ENCODE measurements at places on chromosomes 7 and 10.

DNA sequence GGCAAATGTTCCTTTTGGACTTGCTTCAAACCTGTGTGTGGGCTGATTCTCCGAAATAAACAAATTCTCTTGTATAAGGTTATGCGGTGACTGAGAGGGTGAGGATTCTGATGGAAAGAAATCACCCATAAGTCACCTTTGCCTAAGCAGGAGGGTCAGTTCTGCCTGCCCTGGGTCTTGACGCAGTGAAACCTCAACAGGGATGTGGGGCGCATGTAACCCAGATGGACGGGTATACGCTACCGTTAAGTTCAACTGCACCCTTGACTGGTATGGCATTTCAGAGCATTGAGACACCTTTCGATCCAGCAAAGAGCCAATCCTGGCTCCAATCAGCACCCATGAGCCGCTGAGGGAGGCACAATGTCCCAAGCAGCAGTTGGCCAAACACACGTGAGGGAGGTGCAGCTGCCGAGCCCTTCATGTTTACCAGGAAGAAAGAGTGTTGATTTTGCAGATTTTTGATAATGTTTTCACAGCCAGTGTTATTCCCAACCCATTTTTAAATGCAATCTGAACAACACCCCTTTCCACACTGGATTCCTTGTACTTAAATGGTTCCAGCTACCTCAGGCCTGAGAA is 48.1 kb downstream of the SORBS1 start:
- no peak for DNase-seq

DNA sequence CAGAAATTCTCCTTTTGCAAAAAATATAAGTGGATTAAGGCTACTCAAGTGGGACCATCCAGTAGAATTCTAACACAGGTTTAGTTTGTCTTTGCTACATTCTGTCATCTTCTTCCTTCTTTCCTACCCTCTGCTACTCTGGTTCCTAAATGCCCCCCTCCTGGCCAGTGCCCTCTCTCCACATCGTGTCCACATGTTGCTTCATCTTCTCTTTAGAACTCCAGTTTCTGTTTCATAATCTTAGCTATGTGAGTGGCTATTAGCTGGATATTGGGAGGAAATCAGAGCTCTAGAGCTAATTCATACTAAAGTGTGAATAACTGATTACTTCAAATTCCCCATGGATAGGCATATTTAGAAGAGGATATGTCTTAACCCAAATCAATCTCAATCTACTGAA is 528.5 kb downstream of the LRMDA start:
- DNase-seq = no peak

DNA sequence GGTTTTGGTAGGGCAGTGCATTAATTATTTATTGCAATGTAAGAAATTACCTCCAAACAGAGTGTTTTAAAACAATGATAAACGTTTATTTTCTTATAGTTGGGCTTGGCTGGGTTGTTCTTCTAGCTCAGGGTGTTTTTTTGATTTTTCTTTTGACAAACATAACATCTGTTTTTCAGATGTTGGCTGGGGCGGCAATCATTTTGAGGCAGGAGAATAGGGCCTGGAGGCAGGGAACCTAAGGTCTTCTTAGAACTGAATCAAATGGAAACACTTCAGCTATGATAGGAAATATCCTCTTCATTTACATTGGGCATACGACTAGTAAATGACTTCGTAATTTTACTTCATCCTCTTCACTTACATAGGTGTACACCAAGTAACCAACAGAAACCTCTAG is 47.4 kb upstream of the NAMPT start:
- DNase-seq = no peak

- DNase-seq = peak; percentile 53
Measured at GRCh38 chr10:87734987-87735827, 75.5 kb downstream of the PAPSS2 start.

GRCh38 chr10:82742478-82742877 is 867.5 kb downstream of the NRG3 start:
- no peak for DNase-seq

DNA sequence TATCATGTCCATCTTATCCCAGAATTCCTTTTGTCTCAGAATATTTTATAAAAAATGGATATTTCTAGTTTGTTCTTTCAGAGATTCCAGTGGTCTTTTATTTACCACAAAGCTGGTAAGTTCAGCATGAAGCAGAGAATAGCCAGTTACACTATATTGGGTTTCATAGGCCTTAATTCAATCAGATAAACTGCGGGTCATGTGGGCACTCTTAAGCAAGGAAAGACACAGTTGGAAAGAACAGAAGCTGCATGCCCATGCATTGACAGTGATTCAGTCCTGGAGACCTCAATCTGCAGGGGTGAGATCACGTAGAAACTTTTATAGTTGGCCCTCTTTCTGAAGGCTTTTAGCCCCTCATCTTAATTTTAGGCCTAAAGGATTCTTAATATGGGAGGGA is 281.3 kb upstream of the IGFBP3 start:
- no peak for DNase-seq

GRCh38 chr7:148566736-148567135 is 23.8 kb upstream of the C7orf33 start:
- no peak for DNase-seq

GRCh38 chr7:48441848-48442492 is 270.7 kb downstream of the ABCA13 start:
- DNase-seq = no peak

DNA sequence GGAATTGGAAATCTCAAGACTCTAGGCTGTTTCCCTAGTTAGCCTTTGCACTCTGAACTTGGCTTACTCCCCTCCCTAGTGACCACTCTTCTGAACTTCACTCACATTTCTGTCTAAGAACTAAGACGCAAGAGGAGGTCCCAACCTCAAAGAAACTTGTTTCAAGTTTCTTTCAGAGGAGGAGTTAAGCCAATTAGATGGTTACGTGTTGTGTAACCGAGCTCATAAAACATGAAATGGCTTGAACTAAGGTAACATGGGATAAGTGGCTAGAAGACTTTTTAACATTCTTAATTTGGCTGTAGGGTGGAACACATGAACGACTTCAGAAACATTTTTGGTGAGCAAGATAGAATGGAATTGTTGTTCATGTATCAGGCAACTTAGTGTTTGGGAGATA is 39.5 kb upstream of the SEC61G start:
- no peak for DNase-seq

DNA sequence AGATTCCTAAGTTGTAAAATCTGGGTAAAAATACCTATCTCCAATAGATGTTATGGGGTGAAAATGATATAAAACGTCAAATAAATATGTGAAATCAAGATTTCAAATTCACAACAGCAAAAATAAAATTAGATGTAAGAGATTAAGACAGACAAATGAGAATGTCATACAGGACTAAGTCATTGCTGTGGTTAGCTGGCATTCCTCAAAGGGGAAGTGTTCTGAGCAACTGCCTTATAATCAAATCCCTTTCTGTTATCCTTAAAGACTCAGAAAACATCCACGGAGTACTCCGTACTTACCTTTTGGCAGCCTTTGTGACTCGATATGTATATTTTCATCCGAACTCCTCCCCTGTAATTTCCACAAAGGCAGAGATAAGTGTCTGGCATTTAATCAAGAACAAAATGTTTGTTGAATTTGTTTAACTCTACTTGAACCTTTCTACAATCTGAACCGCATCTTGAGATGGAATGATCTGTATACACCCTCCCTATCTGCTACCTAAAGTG is 559.6 kb downstream of the GATA3 start:
- no peak for DNase-seq

- DNase-seq = no peak
Measured at GRCh38 chr7:44320141-44320540, 5.3 kb downstream of the CAMK2B start.

DNA sequence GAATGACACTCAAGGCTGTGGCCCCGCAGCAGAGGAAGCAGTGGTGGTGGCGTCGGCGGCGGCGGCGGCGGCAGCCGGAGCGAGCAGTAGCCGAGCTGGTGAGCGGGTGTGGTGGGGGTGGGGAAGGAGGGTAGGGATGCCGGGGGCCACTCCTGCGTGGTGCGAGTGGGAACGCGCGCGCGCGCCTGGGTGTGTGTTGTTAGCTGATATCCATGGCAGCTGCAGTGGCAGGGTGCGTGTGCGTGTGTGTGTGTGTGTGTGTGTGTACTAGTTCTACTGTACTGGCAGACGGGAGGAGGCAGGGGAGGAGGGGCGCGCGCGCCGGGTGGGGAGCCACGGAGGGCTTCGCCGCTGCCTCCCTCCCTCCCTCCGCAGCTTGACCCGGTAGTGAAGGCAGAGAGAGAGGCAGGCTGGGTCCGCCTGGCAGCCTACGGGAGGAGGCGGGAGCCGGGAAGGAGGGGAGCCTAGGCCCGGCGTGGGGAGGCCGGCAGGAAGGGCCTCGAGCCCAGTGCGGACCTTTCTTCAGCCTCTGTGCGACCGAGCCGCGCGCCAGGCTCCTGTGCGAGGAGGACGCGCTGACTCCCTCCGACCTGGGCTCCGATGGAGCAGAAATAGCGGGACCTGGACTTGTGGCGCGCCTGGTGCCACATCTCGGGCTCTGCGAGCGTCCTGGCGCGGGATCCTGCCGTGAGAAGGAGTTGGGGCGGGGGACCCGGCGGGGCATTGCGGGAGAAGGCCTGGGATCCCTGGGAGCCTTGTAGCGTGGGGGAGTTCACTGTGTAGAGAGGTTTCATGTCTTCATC is at the start of gene MAGI2:
Gene MAGI2, minus strand, starts transcription at position 110 of the 803 bp plus-strand sequence. CDS start 347 bp downstream, outside the sequence.
- DNase-seq = peak; percentile 4

- DNase-seq = no peak
Measured at GRCh38 chr7:80087051-80087770, 47.4 kb upstream of the GNAI1 start.

DNA sequence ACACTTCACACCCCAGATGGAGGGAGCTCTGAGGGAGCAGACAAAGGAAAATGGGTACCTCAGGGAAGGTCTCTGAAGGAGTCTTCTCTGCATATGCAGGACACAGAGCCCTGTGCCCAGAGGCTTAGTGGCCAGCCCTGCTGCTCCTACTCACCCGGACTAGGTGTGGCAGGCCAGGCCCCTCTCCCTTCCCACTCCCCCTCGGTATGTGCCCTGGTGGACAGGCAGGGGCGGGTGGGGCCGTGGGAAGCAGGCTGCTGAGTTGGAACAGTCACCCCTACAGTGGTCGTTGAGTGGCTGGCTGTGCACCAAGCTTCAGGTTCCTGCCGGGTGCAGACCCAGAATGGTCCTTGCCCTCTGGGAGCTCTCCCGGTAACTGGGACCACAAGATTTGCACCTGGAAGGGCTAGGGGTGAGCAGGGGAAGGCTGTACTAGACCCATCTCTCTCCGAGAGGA is 68.6 kb downstream of the ZMIZ1 start:
- no peak for DNase-seq

DNA sequence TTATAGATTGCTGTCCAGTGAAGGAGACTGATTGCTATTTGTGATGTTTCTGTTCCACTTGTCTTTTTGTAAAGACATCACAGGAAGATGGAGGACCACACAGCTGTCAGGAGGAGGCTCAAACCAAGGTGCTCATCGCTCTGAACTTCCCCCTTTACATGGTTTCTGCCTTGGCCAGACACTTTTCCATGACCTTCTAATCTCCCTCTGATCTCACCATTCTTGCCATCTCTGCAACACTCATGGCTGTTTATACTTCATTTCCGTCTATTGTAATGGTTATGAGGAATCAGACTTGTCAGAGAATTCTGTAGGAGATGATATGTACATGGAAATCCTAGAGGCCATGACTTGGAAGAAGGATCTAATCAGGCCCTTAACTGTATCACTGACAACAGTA is 1.7 kb upstream of the TAS2R5 start:
- DNase-seq = no peak

DNA sequence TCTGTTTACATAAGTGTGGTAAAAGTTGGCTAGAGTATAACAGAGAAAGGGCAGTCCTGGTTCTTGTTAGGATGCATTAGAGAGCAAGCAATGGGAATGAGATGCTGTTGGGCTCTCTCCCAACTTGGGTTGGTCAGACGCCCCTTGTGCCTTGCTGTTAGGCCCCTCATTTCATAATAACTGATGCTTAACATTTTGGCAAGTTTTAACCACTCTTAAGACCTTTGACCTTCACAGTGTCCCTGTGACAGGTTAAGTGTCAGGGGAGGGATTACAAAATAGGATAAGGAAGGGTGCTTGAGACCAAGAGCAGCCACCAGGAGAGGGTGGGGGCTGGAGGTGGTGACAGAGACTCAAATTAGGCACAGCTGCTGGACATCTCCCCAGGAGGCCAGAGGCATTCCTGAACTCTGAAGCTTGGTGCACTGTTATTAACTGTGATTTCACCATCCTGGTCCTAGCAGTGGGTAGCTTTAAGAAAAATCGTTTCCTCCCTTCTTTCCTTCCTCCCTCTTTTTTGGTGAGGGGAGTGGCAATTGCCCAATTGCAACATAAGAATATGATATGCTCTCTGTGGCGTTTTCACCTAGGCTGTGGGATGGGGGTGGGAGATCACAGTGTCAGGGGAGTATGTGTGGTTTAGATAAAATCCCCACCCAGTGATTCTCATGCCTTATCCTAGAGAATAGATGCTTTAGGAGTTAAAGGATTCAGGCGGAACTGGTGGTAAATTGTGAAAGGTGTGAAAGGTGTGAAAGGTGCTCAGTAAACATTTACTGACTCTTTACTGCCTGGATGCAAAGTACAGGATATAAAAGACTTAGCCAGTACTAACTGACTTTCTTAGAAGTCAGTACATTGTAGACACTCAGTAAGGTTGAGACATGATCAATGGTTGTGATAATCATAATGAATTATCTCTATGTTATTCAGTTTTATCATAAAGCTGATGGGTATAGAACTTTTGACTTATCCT is 270.5 kb downstream of the BICC1 start:
- DNase-seq = no peak

DNA sequence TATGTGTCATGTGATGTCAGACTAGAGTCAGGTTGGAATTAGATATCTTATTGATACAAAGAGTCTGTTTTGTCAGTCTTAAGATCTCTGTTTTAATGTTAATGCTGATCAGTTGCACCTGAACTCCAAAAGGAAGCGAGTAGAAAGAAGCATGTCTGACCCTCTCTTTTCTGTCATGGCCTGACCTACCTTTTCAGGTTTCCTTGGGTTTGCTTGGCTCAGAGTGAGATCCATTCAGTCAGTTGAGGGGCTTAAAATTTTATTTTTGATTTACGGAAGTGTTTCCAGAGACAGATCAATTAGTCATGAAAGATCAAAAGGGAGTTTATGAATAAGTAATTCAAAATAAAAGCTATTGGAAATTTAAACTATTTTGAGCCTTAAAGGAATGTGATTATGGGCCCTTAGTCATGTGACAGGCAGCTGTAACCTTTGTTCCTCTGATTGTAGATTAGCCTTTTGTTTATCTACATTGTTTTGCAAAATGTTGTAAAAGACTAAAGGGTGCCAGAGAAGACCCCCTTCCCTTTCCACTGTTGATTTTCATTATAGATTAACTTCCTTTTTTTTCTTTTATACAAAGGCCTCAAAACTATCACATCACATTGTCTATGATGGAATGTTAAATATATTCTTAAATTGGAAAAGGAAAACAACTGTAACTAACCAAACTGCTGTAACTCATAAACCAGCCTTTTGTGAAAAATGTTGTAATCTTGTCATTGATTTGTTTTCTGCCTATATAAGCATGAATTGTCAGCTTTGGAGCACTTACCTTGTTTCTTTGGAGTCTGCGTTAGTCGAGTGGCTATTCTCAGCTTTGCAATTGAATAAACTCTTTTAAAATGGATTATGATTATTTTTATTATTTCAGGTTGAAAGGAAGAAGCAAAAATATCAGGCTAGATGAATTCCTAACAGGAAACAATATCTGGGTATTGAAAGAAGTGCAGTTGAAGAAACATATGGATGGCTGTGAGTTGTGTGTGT is 195.5 kb upstream of the MBL2 start:
- DNase-seq = no peak

GRCh38 chr10:31574577-31574976 is 255.6 kb downstream of the ZEB1 start:
- DNase-seq = no peak
